ENCODE measurements at places on chromosomes 7 and 10.

- DNase-seq, result no peak
These were observed 106.2 kb upstream of the AGK start for GRCh38 chr7:141444961-141445360.

DNA sequence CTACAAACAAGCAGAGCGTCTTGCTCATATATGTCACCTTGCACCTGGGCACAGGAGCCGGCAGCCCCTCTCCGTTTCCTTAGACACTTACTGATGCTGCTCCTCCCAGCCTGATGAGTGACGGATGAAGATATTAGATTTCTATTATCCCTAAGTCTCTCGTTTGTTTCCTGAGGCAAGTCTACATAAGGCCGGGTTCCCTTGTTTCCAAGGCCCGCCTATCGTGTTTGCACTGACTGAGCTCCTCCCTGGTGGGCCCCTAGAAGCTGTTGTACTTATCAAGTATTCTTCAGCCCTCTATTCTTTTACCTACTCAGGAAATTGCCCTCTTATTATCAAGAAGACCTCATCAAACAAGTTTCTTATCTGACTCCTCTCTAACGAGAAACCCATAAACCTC, 18.5 kb downstream of the SH3PXD2A start:
- no peak for DNase-seq

DNA sequence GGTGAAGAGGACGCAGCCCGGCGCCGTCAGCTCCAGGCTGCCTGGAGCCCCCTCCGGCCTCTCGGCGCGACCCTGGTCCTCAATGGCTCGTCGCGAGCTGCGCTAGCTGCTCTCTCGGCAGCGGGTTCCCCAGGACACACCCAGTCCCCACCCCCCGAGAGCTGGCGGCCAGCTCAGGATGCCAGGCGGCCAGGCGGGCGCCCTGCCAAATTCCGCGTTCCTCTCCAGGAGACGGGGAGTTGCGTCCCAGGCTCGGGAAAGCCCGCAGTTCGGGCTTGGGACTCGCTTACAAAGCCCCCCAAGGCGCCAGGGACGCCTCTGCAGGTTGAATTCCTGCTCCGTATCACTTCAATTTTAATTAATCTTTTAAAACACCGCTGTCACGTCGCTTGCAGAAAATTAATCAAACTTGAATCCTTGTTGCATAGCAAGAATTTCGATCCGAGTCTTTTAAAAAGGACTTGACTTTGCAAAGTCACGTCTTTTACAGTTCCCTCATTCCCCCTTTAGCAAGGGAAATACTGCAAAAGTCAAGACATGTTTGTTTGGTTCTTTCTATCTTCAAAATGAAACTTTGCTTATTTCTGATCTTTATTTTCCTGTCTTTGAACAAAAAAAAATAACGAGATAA, 28.2 kb downstream of the SKIDA1 start:
- DNase-seq, result peak; percentile 32

GRCh38 chr10:34288634-34289033, 526.5 kb downstream of the PARD3 start:
- DNase-seq, result no peak

DNA sequence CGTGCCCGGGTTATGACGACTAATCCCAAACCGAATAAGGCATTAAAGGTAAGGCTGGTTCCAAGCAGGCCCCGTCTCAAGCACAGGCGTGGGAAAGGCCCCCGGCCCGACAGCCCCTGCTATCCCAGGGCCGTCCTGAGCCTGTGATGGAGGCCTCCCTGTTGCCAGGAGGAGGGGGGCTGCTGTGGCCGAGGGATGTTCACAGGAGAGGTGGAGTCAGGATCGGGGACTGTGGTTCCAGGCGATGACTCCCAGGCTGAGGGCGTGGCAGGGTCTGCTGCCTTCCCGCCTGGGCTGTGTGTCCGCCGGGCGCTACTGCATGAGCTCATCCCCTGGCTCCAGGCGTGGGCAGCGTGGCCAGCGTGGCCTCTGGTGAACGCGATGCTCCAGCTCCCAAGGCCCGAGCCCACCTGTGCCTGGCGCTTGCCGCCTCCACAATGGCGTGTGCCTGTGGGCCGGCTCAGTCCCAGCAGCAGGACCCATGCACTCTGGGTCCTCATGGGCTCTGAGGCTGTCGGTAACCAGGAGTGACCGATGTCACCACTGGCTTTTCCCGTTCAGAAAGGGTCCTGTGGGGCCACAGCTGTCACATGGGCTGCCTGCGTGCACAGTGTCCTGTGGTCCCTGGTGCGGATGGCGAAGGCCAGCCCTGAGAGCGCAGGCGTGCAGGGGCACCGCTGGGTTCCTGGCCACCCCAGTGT, 8.8 kb downstream of the MAFK start:
- DNase-seq, result no peak

DNA sequence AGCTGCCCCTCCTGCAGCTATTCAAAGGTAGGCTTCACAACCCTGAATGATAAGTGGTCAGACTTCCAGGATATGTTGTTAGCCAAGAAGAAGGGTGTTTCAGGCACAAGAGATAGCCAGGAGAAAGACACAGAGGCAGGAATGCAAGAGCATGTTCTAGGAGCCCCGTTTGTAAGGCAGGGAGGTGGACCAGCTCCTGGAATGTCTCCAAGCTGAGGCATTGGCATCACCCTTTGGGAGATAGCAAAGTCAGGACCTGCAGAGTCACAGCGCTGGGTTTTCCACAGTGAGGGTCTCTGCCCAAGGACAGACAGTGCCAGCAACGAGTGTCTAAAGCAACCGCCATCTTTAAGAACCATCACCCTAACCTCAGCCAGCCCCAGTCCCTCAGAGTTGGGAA, 484.5 kb upstream of the ZMIZ1 start:
- no peak for DNase-seq

GRCh38 chr7:45955286-45955685, 34.2 kb upstream of the IGFBP3 start:
- no peak for DNase-seq

DNA sequence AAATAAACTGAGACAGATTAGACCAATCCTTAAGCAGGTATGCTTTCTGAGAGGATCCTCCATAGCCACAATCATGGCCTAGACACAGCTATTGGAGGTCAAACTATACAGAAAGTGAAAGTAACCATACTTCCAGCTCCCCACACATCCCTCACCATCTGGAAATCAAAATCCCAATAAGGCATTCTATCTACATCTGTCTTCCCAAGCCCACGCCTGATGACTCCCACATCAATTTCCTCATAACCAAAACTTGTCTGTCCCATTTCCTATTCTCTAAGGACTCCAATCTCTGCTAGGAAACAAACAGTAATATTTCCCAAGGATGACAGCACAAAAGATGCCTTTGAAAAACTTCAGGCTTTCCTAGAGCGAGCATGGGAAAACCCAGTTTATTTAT, 247.3 kb upstream of the HPS1 start:
- no peak for DNase-seq

GRCh38 chr7:99782012-99782953, 1.7 kb downstream of the CYP3A4 start:
- no peak for DNase-seq

DNA sequence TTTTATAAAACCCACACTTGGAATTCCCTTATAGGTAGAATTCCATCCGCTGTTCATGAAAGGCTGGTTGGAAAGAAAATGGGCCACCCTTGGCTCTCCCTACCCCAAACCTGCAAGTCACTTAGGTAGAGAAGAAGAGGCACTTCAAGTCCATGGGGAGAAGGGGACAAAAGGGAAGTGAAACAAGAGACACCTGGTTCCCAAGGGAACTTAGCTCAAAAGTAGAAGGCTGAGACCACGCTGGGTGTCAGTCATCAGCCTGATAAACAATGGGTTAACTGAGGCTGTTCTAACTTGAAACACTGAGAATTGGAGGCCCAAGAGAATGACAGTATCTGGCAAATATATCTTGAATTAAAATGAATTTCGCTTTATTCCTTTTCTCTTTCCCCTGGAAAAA, 330.8 kb upstream of the NFE2L3 start:
- no peak for DNase-seq

- no peak for DNase-seq
These were observed 50.2 kb downstream of the LAMB4 start for GRCh38 chr7:108079648-108080591.

- DNase-seq, result no peak
These were observed 42.4 kb downstream of the PRPF18 start for GRCh38 chr10:13629116-13629515.

DNA sequence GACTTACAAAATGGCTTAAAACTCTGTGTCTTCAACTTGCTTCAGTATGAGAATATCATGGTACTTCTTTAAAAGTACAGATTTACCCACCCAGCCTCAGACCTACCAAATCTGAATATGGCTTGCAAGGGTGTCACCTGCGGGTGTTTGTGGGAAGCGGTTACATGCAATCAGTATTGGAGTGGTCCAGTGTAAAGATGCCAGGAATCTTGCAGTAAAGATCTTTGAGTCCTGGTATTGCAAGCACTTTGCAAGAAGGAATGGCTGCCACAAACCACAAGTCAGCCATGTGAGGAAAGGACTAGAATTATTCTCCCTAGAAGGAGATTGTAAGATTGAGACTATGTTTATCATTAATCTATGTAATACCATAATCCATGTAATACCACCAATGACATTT, 115.1 kb downstream of the PON1 start:
- no peak for DNase-seq

DNA sequence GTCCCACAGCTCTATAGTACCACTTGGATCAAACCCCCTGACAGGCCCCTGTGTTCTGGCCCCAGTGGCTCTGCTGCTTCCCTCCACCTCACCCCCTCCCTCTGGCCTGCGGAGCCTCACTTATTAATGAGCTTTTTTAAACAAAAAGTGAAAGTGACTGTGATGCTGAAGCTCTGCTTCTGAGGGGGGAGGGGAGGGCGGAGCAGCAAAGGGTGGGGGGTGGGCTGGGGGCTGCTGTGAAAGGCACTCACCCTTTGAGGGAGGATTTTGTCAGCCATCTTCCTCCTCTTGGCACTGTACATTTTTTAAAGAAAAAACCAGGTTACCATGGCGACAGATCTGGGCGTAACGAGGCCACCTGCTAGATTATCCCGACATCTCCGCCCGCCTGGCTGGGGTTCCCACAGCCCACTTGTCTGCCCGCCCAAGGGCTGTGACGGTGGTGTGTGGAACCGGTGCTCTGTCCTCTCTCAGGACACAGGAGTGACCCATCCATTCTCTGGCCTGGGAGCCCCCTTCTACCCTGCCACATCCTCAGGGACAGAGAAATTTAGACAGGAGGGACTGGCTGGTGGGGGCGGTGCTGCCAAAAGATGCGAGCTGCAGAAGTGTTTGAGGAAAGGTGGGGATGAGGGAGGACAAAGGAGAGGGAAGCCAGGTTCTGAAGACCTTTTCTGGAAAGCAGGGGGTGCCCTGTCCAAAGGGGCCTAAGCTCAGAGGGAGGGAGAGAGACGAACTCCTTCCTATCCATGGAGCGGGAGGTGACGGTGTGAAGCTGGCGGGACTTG, 4.9 kb downstream of the SMARCD3 start:
- DNase-seq, result no peak

- no peak for DNase-seq
These were observed 10.2 kb downstream of the NOS3 start for GRCh38 chr7:151000897-151001495.

DNA sequence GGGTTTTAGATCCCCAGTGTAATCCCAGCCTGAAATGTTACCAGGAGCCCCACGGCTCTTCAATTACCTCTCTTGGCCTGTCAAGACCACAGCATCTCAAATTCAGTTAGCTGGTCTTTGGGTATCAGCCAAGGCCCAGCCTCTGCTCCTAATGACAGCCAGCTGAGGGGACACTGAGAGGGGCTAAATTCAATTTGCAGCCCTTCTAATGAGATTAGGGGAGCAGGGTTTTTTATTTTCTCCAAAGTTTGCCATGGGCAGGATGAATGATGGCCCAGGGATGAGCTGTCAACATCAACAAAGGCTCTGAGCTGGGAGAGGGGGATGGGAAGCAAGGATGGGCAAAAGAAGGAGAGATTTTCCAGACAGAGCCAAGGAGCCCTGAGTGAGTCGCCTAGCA, 116.8 kb upstream of the TBX20 start:
- no peak for DNase-seq

- no peak for DNase-seq
These were observed 378.5 kb downstream of the DNAJB6 start for GRCh38 chr7:157715071-157715937.

GRCh38 chr7:121605317-121605680, 209.2 kb upstream of the FAM3C start:
- DNase-seq, result no peak

GRCh38 chr10:115844591-115844990, 428.4 kb downstream of the GFRA1 start:
- DNase-seq, result no peak

GRCh38 chr7:135510592-135511183, 786 bp upstream of the CNOT4 start:
- DNase-seq, result no peak

GRCh38 chr7:78254726-78255055, 456.1 kb downstream of the PHTF2 start:
- DNase-seq, result no peak

- DNase-seq, result no peak
These were observed 13.9 kb upstream of the TBRG4 start for GRCh38 chr7:45125193-45125904.

GRCh38 chr7:104973227-104973626, 40.8 kb upstream of the KMT2E start:
- DNase-seq, result no peak

- DNase-seq, result no peak
These were observed 34.4 kb downstream of the UBTD1 start for GRCh38 chr10:97532935-97533671.

DNA sequence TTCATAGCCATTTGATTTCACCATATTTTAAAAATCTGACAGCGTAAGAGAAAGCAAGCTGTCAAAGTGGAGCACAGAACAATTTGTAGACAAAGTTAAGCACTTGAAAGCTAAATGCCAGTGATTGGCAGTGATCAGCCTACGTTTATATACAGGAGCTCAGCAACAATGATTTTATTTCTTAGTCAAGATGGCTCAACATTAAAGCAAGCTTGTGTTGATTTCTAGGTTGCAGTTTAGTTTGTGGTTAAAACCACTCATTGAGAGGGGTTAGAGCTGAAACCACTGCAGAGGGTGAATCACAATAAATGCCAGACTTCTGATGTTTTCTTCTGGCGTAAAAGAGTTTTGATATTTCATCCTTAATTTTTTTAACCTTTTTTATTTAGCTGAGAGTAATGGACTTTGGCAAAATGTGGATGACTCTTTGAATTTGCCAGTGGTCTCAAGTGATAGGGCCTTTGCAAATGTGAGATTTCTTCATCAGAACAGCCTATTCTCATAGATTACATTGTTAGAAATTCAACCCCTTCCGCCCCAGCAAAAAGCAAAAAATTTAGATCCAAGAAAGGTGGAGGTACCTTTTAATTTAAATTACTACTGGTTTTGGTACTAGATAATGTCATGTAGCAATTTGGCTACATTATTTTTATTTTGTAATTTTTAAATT, 73.8 kb downstream of the SHOC2 start:
- no peak for DNase-seq

- no peak for DNase-seq
These were observed 36.7 kb upstream of the SLIT1 start for GRCh38 chr10:97222326-97222961.

GRCh38 chr7:44727158-44727936, 21.3 kb upstream of the ZMIZ2 start:
- no peak for DNase-seq

- DNase-seq, result no peak
These were observed 66.0 kb downstream of the CALD1 start for GRCh38 chr7:134845461-134845860.

- DNase-seq, result no peak
These were observed 41.9 kb upstream of the PRKAR1B start for GRCh38 chr7:768881-769504.

Data from stimulated activated CD4-positive, alpha-beta T cell treated with anti-CD3 and anti-CD28 coated beads, Interleukin-12 subunit alpha, Interleukin-12 subunit beta, amount 100 ng/mL, for 4 hours (primary cell).